ENCODE measurements at places on chromosomes 12 and 14.

GRCh38 chr12:131826097-131826928, 1.9 kb upstream of the MMP17 start:
- no peak for DNase-seq

GRCh38 chr14:37114002-37114401, 58.4 kb downstream of the SLC25A21 start:
- DNase-seq, result no peak

- no peak for DNase-seq
Measured at GRCh38 chr14:29462772-29463171, 464.9 kb downstream of the PRKD1 start.

DNA sequence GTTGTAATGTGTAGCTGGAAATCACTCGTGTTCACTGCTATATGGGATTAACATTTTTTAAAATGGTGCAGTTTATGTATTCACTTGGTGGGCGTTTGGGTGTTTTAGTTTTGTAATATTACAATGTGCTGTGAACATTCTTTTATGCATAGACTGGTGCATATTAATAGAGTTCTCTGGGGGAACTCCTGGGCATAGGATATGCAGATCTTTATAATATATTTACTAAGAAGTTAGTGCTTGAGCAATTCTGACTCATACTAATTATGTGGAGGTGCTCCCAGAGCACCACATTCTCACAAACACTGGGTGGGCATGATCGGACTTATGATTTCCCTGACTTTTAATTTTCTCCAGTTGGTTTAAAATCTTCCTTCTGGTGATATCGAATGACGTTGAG, 342.3 kb downstream of the PDZRN4 start:
- DNase-seq, result no peak

DNA sequence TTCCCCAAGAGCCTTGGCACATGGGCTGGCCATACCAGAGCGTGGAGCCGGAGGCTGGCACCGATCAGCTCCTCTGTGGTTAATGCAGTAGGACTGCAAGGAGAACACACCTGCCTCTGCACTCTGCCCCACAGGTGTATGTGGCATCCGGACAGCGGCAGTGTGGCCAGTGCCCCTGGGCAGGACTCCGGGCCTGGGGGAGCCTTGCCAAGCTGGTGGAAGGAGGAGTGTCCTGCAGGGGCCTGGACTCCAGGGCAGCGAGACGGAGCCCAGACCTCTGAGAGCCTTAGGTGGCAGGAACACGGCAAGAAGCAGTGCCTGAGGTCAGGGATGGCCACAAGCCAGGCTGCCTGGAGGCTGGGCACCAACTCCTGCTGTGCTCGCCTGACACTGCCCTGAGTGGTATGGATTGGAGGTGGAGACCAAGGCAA, 5.3 kb upstream of the BEGAIN start:
- no peak for DNase-seq

- no peak for DNase-seq
Measured at GRCh38 chr12:88433997-88434703, 146.1 kb downstream of the KITLG start.

GRCh38 chr14:75361751-75362433, 65.9 kb upstream of the JDP2 start:
- DNase-seq, result no peak

DNA sequence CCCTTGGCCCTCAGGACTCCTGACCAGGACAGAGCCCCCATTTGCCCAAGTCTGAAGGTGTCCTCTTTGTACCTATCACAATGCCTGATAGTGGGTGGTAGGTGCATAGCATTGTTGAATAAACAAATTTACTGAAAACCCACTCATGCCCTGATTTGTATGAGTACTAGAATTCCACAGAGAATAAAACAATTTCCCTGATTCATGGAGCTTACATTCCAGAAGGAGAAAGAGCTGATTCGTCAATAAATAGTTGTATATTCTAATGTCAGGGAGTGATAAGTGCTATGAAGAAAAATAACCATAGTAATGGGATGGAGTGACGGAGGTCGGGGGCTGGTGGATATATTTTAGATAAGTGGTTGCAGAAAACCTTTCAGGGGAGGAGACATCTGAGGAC, 117.0 kb downstream of the SRGAP1 start:
- DNase-seq, result no peak

DNA sequence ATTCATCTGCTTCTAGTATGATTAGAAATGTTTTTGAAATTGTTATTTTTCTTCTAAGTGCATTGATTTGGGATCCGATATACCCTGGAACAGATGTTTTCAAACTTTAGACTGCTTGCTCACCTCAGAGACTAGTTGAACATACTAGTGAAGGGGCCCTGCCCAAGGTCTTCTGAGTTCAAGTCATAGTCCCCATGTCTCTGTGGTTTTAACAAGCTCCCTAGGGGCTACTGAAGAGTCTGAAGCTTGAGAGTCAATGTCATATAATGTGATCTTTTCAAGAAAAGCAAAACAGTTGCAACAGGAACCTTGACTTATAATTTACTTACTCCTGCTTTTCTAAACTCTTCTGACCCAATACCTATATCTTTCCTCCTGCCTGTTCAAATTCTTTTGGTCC, 7.5 kb upstream of the UBE2N start:
- no peak for DNase-seq
